ENCODE measurements at places on chromosomes 3 and 15. TPM values are rescaled to one million over a fixed set of nuclear protein-coding genes. Genes with fewer than 3 reads are reported as not detected.

MUSTN1 gene
- total RNA-seq = 23.9 TPM

CKMT1A gene
- total RNA-seq = 0.36 TPM

- DNase-seq = no peak
Observed at GRCh38 chr3:124610130-124610529, 120.1 kb upstream of the UMPS start.

GRCh38 chr3:37181756-37182155 is 7.4 kb upstream of the LRRFIP2 start:
- no peak for DNase-seq

DNA sequence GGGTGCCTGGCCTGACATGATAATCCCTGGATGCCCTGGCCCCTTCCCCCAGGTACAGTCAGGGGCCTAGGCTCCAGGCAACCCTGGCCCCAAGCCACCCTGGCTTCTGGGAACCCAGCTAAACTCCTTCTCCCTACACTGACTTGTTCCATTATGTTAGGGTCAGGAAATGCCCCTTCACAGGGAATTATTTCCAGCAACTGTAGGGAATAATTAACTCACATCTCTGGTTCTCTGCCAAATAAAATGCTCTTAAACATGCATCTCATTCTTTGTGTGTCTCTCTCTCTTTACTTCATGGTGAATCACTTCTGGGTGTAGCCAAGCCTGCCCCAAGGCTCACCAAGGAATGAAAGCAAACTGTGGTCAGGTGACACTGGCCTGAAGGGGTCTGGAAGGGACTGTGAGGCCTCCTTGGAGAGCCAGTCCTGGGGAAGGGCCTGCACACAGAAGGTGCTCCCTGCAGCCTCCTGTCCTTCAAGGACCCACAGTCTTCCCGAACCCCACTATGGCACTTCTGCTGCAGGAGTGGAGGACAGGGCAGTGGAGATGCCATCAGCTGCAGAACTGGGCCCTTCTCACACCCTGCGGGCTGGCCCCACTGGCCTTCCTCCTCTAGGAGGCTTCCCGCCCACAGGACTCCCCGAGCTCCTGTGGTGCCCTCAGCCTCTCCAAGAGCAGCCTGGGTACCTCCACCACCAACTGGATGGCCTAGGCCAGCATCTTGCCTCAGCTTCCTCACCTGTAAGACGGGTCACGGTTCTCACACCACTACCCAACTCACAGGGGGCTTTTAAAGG is 17.6 kb downstream of the TKT start:
- no peak for DNase-seq

DNA sequence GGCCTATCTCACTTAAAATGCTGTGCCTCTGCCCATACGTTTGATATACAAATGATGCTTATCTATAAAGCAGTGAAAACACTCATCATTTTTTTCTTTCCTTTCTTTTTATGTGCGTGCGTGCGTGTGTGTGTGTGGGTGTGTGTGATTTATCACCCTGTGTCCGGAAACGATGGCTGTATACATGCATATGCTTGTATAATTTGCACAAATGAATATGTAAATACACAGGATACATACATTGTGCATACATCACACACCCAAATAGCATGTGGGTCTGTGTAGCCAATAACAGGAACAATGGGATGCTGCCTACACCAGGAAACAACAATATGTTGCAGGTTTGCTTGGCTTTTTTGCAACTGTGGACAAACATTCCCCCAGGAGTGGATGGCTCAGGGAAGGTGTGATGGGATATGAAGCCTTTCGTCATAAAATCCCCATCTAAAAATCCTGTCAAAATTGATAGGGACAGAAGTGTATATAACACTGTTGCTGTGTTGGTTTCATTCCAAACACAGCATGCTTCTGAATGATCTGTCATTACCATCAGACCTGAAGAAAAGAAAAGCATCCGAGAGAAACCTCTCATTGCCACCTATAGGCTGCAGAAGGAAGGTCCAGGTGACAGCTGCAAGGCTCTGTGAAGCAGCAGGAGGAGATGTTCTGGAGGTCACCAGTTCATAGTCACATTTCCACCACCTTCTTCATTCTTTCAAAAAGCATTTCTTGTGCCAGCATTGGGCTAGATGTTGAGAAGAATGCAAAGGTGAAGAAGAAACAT is 503.9 kb upstream of the NR2F2 start:
- no peak for DNase-seq

DNA sequence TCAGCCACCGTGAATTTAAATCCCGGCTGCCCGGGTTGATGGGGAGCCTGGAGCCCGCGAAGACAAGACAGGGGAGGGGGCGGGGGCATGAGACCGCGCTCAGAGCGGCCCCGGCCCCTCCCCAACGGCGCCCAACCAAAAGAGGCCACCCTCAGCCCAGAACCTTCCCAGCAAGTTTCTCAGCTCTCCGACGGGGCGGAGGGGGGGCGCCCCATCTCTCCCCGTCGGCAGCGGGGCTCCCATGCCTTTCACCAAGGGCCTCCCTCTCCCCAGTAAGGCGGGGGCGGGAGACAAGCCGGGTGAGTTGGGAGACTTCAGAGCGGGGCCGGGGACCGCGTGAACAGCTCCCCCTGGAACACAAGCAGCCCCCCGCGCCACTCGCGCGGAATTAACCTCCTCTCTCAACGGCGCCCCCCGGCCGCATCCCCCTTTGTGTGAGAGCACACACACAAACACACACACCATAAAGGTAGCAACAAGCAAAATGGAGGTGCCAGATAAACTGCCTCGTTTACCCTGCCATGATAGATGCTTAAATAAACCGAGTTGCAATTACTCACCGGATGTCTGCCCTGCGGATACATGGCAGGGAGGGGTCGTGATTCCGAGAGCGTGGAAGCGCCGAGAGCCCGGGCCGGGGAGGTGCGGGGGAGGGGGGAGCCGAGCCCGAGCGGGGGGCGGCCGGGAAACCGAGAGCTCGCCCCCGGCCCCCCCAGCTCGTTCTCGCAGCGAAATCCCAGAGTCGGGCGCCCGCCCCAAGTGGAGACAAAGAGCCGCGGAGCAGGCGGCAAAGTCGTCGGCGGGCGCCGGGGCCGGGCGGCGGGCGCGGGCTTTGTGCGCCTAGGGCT is 1.3 kb downstream of the TLE3 start:
- DNase-seq = peak; percentile 84

- DNase-seq = no peak
Observed at GRCh38 chr3:151210676-151211381, 7.8 kb upstream of the GPR171 start.

Data from sciatic nerve (tissue), 2 donors.